MM.1S (cell line): ENCODE measurements at places on chromosomes 7 and 10.

DNA sequence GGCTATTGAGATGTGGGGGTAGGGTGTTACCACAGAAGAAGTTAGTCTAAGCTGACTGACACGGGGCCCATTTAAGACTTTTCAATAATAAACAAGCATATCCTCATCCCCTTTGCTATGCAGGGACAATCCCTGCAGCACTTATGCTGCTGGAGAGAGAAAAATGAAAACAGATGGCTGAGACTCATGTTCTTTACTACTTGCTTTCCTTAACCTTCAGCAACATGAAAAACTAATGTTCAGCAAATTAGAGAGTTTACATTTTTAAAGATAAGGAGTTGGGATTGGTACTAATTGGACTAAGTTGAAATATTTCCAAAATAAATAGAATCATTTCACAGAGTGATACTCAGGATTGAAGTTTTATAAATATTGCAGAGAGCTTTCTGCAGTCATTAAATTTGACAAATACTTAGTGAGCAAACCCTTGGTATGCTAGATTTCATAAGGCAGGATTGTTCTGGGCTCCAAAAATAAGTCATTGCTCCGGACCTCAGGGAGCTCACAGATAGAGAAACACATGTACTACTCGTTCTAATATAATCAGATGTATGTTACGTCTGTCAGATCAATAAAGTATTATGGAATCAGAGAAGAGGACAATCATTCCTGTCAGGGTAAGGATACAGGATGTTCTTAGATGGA is 147.1 kb upstream of the LRRN3 start:
- H3K36me3 ChIP-seq, result no peaks in the 10 kb centered on the region
- DNase-seq, result no peak
- no peak overlapping the region for H3K27ac ChIP-seq
- no peak overlapping the region for H3K4me3 ChIP-seq
- no peaks in the 10 kb centered on the region for H3K27me3 ChIP-seq

GRCh38 chr7:46571996-46572395 is 650.9 kb upstream of the IGFBP3 start:
- no peaks in the 10 kb centered on the region for H3K36me3 ChIP-seq
- no peaks in the 10 kb centered on the region for H3K4me1 ChIP-seq

DNA sequence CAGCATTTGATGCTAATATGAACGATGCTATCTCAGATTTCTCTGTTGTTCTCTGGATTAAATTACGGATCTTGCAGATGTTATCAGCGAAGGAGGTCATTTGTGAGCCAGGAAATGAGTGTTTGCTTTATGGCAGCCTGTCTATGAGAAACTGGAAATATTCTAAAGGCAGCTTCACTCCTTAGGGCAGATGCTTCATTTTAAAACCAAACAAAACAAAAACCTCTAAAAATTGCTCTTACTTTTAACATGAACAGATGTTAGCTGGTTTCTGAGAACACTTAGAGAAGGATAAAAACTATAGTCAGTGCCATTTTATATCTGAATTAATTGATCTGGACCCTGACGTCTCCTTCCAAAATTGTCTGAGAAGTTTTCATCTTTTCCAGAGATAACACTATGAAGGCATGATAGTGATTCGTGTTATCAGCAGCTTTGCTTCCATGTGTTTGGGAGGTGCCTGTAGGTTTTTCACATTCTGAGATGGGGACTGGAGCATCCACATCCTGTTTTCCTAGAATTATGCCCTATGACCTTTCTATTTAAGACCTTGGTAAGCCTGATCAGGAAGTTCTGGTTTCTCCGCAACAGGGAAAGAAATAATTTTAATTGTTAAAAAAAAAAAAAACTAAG is 53.1 kb downstream of the CPED1 start:
- no peak overlapping the region for H3K4me3 ChIP-seq
- no peaks in the 10 kb centered on the region for H3K36me3 ChIP-seq
- H3K27ac ChIP-seq, result no peak overlapping the region
- DNase-seq, result no peak

- DNase-seq, result no peak
- H3K27me3 ChIP-seq, result no peaks in the 10 kb centered on the region
- H3K27ac ChIP-seq, result no peak overlapping the region
- H3K4me3 ChIP-seq, result no peak overlapping the region
- H3K4me1 ChIP-seq, result peaks cover 32% of the 10 kb centered on the region
These were observed 232.2 kb upstream of the TEX47 start for GRCh38 chr7:89027781-89028180.

GRCh38 chr10:46283580-46284285 is 3.1 kb upstream of the ANTXRL start:
- H3K4me1 ChIP-seq, result no peaks in the 10 kb centered on the region
- H3K27ac ChIP-seq, result no peak overlapping the region
- H3K4me3 ChIP-seq, result peak overlapping the region; percentile 71
- DNase-seq, result no peak
- H3K27me3 ChIP-seq, result peaks cover 15% of the 10 kb centered on the region; the same call in 1 of the 2 replicates

- no peaks in the 10 kb centered on the region for H3K36me3 ChIP-seq
- DNase-seq, result no peak
- H3K27me3 ChIP-seq, result no peaks in the 10 kb centered on the region
- H3K27ac ChIP-seq, result no peak overlapping the region
- H3K4me1 ChIP-seq, result no peaks in the 10 kb centered on the region
- no peak overlapping the region for H3K4me3 ChIP-seq
These were observed 56.2 kb upstream of the ABLIM1 start for GRCh38 chr10:114714281-114714741.
